ENCODE measurements at places on chromosomes 5 and 9.

DNA sequence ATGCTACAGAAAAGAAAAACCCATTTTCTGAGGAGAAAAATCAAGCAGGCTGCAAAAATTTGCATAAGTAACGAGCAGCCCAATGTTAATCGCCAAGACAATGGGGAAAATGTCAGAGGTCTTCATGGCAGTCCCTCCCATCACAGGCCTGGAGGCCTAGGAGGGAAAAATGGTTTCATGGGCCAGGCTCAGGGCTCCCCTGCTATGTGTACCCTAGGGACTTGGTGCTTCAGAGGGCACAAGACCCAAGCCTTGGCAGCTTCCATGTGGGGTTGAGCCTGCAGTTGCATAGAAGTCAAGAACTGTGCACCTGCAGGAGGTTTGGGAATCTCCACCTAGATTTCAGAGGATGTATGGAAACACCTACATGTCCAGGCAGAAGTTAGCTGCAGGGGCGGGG, 10.4 kb downstream of the CAAP1 start:
- DNase-seq: no peak

- DNase-seq: no peak
Observed at GRCh38 chr9:37575001-37575400, 1.2 kb downstream of the FBXO10 start.

DNA sequence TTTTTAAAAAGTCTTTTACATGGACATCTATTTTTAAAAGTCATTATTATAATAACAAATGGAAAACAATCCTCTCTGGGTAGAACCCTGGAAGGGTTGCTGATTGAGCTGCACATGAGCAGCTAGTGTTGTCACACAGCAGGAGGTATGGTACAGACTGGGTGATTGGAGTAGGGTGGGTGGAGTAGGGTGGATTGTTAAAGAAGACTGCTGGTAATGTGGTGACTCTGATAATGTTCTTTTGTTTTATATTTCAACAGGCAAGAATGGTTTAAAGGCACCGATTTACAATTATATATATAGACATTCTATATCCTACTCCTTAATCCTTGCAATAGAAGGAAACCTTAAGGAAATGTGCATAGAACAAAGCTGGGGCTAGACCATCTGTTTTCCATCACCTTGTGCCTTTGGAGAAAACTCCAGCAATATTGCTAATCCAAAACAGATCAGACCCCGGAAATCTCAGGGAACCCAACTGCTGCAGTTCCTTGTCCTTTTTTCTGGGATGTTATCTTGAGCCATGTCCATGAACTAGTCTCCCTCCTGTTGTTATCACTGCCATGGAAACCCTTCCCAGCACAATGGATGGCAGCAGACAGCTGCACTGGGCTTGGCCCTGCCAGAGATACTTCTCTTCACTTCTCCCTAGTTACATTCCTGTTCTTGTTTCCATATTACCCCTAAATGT, 129.7 kb downstream of the YIPF5 start:
- no peak for DNase-seq

- no peak for DNase-seq
Observed at GRCh38 chr5:164202338-164202737, 696.9 kb downstream of the MAT2B start.

- DNase-seq: peak; percentile 27
Observed at GRCh38 chr9:96556701-96557461, 62.8 kb downstream of the CDC14B start.

DNA sequence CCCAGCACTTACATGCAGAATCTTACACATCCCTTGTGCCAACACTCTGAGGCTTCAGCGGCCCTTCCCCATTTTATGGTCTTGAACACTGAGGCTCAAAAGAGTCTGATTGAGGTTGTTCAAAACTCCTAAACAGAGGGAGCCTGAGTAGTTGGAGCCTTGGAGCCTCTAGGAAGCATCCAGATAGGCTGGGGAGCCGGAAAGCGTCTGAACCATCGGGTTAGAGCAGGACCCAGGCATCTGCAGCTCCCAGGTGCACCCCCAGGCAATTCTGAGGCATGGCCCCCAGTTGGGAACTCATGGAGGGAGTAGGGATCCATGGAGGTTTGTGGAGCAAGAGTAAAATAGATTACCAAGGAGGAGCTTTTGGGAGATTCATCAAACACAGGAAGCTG, 3.8 kb downstream of the OLFML2A start:
- no peak for DNase-seq

DNA sequence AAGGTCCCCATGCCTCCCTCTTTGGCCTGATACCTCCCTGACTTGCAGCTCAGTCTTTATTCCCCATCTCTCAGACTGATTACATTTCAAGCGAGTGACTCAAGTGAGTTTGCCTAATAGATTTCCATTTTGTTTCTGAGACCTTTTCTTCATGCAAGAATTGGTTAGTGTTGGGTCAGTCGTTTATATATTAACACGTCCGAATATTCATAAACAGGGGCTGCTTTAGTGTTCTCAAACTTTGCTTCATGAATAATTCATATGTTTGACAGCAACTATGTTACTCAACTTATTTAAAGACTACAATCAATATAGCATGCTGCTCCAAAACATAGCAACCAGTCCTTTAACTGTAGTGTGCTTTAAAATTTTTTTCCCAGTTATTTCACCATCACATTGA, 36.6 kb upstream of the MIER3 start:
- DNase-seq: no peak

GRCh38 chr9:112765281-112765680, 14.7 kb downstream of the SNX30 start:
- DNase-seq: no peak

DNA sequence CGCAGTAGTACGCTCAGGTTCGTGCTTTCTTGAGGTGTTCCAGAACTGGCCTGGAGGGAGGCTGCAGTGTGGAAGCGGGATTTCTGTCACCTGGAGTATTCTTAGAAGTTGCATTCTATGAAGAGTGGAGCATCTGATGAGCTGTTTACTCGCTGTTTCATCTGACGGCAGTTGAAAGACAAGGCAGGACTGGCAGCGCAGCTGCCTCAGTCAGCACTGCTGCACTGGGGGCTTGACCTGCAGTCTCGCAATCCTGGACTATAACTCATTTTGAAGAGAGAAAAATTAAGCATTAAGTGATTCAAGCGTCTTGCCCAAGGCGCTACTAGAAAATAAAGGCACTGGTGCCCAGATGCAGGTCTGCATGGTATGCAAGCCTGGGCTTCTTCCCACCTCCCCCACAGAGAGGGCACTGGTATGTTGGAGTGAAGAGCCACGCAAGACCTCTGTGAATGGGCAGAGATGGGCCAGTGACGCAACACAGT, 10.6 kb downstream of the TENT4A start:
- no peak for DNase-seq

GRCh38 chr5:181037365-181037861, 2.7 kb upstream of the BTNL9 start:
- no peak for DNase-seq

Measured in left cardiac atrium (tissue), 4 donors.